ENCODE measurements at places on chromosomes 2 and 18.

DNA sequence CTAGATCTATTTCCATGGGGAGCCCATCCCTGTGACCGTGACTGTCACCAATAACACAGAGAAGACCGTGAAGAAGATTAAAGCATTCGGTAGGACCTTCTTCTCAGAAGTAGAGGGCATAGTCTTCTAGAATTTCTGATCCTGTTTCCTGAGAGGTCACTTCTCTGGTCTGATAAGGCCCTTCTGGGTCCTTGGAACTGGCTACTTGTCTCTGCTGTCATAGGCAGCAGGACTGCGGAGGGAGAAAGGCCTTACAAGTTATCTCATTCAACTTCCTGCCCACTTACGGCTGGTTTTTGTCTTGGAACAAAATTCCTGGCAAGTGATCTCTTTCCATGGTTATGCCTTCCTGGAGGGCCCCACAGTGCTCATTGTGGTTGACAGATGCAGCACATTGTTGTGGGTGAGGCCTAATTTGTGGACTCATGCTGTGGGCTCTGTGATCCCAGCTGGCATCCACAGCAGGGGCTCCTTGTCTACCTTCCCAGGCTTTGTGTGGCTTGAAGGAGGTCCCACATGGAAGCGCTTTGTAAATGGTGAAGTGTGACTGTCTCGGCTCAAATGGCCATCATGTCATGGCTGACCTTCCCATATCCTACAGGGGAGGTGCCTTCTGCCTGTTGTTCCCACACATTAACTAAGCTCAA is 22.0 kb downstream of the SAG start:
- DNase-seq, result no peak

DNA sequence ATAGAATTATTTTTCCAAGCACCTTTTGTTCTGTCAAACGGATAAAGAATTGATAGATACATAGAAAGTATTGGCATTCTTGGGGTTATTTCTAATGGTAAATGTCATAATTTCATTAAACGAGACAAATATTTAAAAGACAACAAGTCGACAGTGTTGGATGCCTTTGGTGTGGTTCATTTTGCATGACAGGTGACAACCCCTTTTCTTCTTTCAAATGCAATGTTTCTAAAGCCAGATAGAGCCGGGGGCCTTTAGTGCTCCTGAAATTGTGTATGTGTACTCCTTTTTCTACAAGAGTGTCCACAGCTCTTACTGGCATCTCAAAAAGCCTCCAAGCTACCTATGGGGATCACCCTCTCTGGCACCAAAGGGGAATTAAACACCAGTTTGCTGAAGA is 350.8 kb upstream of the ID2 start:
- no peak for DNase-seq

- no peak for DNase-seq
Observed at GRCh38 chr2:231211486-231211885, 13.1 kb downstream of the ARMC9 start.

DNA sequence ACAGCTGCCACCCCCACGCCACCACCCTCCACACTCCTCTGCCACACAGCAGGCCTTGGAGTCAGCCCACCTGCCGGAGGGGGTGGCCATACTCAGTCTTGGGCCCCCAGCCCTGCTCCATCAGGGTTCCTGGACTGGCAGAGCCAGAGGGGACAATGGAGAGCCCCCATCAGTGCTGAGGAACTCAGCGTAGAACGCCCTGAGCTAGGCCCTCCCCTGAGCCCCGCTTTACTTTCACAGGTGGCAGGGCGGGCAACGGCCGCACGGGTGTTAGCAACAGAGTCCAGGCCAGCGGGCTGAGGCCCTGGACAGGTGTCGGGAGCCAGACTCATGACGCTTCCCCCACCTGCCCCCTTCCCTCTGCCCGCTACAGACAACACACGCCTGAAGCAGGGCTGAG is 47.1 kb downstream of the FOSL2 start:
- DNase-seq, result no peak

DNA sequence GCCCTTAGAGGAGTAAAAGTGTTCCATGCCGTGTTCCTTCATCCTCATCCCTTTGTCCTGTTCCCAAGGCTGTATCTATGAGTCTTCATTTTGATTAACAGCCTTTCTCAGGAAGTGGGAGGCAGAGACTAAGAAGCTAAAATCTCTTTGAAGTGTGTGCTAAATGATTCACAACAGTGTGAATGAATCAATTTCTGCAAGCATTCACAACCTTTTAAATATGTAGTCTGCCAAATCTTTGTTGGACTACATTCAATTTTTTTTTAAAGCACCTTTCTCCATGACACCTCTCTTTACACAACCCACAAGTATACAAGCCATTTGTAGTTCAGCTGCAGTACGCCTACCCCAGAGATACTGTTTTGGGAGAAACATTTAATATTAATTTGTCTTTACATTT is 408.6 kb upstream of the FANCL start:
- DNase-seq, result no peak

- DNase-seq, result no peak
Observed at GRCh38 chr18:63098018-63098981, 221.3 kb downstream of the BCL2 start.

- DNase-seq, result no peak
Observed at GRCh38 chr2:136433261-136433660, 315.3 kb upstream of the CXCR4 start.

- no peak for DNase-seq
Observed at GRCh38 chr2:197950724-197951123, 146.3 kb downstream of the PLCL1 start.

- DNase-seq, result no peak
Observed at GRCh38 chr2:226057914-226058313, 658.4 kb downstream of the NYAP2 start.

DNA sequence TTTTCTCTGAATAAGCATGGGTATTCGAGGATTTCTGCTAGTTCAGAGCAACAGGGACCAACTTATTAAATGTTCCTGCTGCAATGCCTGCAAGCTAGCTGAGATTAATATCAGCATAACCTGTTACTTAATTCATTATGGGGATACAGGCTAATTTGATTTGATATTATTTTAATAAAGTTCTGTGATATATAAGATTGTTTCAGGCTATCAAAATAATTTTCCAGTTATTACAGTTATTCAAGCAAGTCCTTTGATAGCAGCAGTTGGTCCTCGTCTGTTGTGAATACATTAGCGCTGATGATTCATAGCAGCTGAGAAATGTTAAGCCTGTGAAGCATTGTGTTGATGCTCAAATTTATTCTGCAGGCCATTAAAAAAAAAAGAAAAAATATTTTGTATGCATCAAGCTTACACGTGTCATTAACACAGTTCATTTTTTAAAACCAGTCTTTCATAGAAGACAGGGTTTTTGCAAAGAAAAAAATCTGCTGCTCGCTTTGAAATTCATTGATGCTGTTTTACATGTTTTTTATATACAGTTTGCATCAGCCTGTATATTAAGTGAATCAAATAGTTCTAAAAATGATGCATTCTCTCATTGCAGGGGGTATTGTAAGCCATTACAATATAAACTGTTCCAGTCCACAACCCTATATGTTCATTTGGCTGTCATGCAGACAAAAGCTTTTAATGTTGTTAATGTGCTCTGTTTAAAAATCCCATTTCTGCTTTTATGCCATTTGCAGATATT is 482.5 kb downstream of the BCL11A start:
- no peak for DNase-seq

- no peak for DNase-seq
Observed at GRCh38 chr2:69524799-69525198, 87.6 kb upstream of the NFU1 start.

- DNase-seq, result no peak
Observed at GRCh38 chr18:34261865-34262780, 37.4 kb upstream of the NOL4 start.

GRCh38 chr2:147560810-147561535 is 283.9 kb upstream of the ACVR2A start:
- no peak for DNase-seq

DNA sequence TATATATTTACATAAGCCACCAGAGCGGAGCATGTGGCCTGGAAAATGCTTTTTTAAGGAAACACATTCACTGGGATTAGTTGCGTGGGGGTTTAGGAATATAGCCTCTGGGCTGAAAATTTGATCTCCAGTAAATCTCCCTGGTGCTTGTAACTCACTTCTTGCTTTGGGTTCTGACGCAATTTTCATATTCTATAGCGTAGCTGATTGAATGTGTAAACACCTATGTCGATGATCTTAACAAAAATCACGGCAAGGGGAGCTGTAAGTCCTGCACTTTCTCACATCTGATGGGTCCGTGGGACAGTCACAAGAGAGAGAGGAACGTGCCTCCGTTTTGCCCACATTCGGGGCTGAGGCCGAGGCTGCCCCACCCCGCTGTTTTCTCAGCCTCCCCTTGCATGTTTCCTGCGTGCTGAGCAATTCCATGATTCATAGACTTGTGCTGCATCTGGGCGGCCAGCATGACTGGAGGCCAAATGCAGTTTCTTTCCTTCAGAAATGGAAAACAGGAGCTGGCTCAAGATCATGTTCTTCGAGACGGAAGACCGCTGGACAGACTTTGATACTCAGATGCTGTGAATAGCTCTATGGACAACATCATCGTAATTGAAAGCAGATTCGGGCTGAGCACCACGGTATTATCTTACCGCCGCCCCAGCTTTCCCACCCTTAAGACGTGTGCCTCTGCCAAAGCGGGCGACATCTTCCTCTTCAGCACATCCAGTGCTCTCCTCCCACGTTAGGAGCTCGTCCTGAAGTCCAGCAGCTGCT is 109.2 kb downstream of the TMEM18 start:
- no peak for DNase-seq

DNA sequence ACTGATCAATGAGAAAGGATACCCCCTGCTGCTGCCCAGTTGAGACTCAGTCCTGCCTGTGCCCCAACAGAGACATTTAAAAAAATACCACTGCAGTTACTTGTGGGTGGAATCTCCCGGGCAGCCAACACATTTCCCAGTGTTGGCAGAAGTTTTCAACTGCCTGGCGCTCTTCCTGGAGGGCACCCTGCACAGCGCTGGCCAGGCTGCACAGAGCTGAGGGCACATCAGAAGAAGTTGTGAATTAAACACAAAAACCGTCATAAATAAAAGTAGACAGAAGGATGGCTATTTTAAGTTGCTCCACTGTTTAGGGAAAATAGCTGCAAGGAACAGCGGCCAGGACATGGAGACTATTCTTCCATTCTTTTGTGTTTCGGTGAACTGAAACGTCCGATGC is 110.2 kb upstream of the THOC1 start:
- DNase-seq, result no peak

DNA sequence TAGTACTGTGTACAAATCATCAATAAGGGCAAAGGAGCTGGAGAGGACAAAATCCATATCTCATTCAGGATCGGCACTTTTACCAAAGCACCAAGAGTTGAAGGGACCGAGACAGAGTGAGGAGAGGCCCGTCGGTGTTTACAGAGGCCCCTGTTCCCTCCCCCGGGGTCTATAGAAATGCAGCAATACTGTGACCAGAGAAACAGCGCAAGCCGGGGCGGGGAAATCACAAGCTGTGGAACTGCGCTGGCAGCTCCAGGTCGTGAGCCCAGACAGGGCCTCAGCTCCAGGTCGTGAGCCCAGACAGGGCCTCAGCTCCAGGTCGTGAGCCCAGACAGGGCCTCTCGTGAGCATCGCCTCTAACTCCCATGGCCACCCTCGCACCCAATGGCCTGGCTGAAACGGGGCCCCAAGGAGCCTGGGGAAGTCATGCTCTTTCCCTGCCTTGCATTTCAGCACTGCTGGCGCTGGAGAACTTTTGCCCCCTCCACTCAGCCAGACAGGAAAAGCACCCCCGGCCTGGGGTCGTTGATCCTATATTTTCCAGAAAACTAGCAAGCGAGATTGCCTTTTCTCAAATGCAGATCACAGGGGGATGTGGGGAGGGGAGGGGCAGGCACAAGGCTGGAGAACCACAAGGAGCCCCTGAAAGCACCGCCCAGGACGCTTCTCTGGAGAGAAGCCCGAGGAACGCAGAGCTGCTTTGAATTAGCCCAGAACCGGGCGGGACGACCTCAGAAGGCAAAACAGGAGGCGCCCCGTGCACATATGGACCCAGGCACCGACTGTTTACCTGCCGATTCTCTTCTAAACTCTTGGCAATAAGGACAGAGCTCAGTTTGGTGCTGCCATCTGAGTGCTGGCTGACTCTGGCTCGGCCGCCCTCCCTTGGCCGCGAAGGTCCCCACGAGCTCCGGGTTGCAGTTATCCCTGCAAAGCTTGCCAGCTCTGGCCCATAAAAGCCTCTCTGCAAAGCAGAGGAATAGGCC is 223.7 kb downstream of the ACKR3 start:
- DNase-seq, result no peak

GRCh38 chr2:2664989-2665833 is 334.1 kb upstream of the MYT1L start:
- DNase-seq, result no peak

DNA sequence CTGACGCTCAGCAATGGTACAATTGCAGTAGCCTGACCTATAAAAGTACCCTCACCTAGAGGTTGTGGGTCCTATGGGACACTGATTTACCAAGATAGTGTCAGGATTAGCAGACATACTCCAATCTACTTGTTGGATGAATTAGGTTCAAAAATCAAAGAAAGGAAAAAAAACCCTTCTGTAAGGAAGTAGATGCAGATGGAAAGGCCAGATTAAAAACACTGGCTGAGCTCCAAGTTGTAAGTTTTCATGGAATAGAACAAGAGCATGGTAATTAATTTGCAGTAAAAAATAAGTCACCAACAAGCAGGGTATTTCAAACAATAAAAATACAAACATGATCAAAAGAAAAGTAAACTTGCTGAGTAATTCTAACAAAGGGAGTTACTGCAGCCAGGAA is 26.4 kb downstream of the IDH1 start:
- DNase-seq, result no peak

DNA sequence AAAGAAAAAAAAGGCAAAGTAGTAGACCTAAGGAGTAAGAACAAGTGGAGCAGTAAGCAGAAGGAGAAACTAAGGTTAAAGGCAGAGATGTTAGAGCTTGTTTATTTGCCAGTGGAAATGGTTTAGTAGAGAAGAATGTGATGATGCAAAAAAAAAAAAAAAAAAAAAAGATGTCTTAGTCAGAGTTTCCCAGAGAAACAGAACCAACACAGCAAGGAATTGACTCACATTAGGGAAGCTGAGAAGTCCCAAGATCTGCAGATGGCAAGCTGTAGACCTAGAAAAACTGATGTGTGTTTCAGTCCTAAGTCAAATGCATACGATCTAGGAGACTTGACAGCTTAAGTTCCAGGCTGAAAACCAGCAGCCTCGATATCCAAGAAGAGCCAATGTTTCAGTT is 1548.8 kb upstream of the LRRTM1 start:
- DNase-seq, result no peak

- no peak for DNase-seq
Observed at GRCh38 chr2:25664183-25664964, 9.0 kb downstream of the DTNB start.

- no peak for DNase-seq
Observed at GRCh38 chr2:223260681-223261080, 208.7 kb downstream of the KCNE4 start.

Data from stimulated activated CD4-positive, alpha-beta T cell treated with anti-CD3 and anti-CD28 coated beads, TNF-alpha, amount 100 ng/mL, for 48 hours (primary cell).